ENCODE measurements at places on chromosomes 1 and 21.

DNA sequence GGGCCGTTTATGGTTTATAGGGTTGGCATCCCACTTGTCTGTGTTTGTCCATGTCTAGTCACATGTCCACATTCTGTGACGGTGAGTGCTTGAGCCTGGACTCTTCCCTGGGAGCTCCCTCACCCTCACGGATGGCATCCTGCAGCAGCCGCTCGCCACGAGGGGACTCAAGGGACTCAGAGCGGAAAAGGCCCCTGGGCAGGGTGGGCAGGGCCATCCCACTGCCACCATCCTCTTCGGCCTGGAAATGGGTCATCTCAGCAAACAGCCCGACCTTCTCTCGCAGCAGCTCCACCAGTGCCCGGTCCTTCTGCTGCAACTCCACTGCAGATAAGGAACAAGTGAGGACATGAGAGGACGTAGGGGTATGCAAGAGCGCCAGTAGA lies 11.1 kb downstream of the RXFP4 start:
- no peak for DNase-seq

- DNase-seq = no peak
Measured at GRCh38 chr1:56300836-56301235, 278.5 kb downstream of the PLPP3 start.

GRCh38 chr1:240766831-240767230 lies 154.9 kb upstream of the GREM2 start:
- DNase-seq = no peak

DNA sequence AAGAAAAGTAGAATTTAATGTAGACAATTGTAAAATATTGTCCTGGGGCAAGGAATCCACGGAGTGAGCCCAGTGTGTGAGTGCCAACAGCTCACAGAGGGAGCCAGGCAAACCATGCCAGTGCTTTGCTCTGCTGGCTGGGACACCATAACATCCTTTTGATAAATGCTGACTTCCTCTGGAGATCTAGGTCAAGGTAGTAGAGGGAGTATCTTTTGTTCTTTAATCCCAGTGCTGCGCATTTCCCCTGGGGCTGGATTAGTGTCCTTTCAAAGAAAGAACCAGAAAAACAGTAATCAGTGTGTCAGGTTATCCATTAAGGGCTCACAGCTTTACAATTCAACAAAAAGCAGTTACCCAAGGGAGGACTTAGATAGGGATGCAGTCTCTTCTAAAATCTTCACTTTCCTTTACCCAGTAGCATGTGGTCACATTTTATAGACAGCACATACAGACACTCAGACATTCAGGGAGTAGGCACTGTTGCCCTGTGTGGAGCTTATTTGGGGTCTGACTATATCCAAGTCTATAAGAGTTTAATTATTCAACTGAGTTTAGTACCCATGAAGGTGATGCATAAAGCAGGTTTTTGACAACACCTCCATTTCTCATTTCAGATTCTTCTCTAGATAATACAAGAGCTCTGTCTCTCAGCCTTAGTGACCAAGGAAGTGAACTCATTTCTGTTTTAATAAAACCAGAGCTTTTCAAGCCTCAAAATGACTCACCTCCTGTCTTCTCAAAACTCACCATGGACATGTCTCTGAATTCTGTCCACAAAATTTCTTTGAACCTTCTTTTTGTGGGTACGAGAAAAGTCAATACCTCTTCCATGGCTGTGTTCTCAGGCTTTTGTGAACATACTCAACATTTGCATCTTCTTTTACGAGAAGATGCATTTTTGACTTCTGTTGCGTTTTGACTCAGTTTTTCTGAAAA lies 215.3 kb downstream of the BRINP2 start:
- no peak for DNase-seq

GRCh38 chr1:243471026-243471685 lies 215.3 kb downstream of the SDCCAG8 start:
- DNase-seq = no peak

DNA sequence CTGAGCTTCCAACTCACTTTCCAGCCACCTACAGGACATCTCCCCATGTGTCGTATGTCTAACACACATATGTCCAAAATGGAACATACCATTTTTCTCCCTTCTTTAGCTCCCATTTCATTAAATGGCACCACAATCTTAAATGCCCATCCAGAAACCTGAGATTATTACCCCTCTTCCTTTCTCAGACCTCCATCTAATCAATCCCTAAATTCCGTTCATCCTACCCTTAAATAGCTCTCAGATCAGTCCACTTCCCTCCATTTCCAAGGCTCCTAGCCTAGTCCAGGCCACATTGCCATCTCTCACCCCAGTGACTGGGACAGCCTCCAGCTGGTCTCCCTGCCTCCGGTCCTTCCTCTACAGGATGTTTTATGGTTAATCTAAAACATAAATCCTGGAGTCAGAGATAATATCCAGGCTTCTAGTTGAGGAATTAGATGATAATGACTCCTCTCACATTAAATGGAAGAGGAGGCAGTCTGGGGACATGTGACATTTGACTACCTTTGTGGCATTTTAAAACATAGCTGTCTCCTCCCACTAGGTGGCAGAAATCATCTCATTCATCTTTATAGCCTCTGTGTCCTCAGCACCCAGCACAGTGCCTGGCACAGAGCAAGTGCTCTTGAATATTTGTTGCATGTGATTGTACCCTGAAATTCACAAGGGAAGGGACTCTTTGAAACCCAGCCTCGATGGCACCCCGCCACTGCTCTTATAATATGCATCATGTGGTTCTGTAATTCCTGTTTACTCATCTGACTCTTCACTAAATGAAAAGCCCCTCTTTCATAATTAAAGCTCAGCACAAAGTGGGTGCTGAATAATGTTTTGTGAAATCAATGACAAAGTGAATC lies 102.3 kb downstream of the TMEM53 start:
- DNase-seq = no peak

- DNase-seq = no peak
Measured at GRCh38 chr21:34878501-34878900, 170.6 kb downstream of the RUNX1 start.

DNA sequence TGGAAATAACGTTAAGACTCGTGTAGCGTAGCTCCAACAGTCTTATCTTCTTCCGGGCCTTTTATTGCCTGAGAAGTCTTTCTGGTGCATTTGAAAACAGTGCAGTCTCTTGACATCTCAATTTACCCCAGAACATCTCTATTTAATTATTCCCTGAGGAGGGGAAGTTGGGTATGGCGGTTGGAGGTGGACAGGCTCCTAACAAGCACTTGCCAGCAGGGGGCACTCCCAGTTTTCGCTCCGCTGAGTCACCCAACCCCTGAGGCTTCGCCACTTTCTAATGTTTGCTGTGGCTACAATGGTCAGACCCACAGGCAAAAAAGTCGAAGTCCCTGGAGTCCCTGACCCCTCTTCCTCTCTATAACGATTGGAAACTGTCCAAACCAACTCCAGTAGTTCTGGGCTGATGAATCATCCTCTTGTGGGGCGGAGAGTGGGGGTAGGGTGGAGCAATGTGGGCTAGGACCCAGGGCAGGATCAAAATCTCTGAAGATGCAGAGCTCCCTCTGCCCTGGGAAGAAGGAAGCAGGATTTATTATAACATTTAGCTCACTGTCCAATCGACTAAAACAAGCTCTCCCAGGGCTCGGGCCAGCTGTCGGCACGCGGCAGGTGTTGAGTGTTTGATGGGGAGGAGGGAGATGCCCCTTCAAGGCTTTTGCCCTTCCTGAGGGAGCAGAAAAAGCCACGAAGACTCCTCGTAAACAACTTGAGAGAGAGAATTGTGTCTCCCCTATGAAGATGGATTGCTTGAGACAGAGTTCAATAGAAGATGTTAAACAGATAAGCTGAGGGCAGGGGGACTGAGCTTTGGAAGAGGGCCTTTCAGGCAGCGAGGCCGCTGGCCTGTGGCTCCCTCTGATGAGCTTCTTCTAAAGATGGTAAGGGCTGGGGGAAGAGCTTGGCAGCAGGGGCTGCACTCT lies 85.7 kb downstream of the BRINP2 start:
- no peak for DNase-seq

GRCh38 chr1:239823852-239824251 lies 267.8 kb upstream of the FMN2 start:
- DNase-seq = no peak

All from lower leg skin (tissue), 4 donors.